ENCODE measurements at places on chromosomes 6 and 20.

DNA sequence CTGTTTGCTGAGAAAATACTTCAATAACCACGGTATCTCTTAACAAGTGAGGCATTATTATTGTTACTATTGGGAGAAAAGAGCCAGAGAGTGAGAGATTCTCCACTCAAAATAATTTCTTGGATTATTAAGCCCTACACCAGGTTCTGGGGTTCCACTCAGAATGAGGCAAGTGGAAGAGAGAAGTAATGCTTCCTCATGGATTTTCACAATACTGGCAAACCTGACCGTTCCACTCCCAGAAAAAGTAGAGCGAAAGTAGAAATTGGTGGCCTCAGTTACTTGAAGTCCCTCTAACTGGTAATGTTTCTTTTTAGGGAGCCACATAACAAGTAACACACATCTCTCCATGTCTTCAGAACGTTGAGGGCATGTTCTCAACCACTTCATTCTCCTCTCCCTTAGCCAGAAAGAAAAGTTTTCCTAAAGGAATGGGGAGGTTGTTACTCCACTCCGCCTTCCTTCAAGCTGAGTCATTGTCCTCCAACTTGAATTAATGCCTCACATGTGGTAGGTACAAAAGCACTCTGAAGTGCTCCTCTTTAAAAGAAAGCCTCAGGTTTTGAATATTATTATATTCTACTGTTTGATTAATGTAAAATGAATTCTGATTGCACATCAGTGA, 1.9 kb downstream of the BAG2 start:
- no peak for DNase-seq

- peak; percentile 70 for DNase-seq
Observed at GRCh38 chr6:149114167-149114566, 203.3 kb upstream of the TAB2 start.

DNA sequence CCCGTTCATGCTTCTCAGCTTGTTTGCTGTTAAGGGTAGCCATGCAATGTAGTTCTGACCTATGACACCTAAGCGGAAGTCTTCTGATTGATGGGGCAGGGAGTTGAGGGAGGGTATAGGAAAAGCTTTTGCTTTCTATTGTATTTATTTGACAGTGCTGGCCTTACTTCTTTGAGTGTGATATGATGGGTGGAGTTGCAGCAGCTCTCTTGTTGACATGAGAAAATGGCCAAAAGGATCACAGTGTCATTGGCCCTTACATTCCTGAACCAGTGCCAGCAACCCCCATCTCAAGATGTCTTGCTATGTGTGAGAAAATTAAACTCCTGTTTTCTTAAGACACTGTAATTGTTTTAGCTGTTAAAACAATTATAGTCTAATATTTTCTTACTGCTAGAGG, 117.5 kb downstream of the SAMD5 start:
- DNase-seq: no peak

DNA sequence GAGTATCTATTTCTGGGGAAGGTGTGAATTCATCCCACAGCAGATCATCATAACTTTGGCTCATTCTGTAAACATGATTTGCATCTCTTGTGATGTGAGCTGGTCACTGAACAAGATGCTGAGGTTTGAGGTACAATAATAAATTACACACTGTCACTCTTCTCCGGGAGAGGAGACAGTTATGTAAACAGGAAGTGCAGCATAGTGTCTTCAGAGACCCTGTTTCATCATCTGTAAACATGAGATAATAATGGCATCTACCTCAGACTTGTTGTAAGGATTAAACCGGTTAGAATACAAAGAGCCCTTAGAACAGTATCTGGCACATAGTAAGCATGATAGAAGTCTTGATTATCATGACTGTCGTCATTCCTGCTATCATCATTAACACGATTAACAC, 125.2 kb downstream of the TBC1D7 start:
- no peak for DNase-seq

GRCh38 chr6:86963352-86963751, 26.0 kb downstream of the HTR1E start:
- no peak for DNase-seq

DNA sequence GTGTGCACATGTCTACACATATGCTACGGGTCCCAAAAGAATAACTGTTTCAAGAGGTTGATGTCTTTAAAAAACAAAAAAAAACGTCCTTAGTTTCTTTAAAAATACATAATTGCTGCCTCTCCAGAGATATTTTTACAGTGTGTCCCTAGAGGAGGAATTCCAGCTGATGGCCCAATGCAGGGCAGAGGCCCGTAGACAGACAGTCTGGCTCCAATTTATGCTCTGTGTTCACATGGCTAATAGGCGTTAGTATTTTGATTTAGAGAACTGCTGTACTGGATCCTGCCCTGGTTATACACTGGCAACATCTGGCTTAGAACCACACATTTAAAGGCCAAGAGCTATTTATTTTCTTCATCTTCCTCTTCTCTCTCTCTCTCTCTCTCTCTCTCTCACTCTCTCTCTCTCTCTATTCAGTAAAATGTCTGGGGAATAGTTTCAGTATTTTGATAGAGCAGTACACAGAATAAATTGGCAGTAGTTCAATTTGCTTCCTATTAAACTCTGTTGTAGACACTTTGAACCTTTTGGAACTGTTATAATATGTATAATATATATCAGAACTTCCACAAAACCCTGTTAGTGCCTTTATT, 260.6 kb downstream of the EYA4 start:
- DNase-seq: no peak

DNA sequence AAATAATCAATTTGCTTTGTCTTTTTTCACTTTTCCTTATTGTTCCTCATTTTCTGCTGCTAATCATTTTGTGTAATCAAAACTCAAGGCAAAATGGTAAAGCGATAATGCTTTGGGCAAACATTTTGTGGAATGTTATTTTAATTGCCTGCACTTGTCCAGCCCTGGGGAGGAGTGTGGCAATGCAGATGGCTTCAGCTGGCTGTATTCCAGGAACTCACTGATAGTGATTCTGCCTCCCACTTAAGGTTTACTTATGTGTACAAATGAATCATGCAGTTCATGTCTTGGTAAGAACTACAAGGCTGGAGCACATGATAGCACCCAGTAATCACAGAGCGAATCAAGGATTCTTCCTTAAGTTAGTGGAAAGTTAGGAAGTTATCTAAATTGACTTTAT, 107.8 kb downstream of the COL19A1 start:
- no peak for DNase-seq

GRCh38 chr6:4259391-4259790, 124.0 kb upstream of the ECI2 start:
- DNase-seq: no peak

DNA sequence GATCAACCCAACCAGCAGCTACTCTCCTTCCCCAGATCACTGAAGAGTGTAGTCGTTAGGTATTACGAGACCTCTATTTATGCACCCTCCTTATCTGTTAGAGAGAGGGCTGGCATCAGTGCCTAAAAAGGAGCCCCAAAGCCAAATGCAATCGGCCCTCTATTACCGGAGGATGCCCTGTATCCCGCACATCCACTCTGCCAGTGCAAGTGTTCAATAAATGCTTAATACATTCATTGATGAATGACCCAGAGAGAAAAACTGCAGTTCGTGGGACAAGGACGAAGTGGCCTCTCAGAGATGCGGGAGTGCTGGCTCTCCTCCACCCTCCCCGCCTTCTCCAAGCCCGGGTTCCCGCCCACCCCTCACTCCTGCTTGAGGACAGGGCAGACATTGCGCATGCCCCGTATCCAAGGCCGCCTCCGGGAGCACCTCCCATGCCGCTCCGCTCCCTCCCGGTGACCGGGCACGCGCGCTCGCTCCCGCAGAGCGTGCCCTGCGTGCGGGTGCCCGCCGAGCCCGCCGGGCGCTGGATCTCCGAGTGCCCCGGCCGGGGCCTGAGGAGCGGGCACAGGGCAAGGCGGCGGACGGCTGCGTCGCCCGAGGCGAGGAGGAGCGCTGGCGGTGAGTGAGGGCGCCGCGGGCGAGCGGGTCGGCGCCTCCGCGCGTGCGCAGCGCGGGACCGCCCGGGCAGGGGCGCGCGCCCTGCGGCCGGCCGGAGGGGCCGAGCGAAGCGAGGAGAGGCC, 27.2 kb upstream of the BTBD3 start:
- DNase-seq: peak; percentile 97

DNA sequence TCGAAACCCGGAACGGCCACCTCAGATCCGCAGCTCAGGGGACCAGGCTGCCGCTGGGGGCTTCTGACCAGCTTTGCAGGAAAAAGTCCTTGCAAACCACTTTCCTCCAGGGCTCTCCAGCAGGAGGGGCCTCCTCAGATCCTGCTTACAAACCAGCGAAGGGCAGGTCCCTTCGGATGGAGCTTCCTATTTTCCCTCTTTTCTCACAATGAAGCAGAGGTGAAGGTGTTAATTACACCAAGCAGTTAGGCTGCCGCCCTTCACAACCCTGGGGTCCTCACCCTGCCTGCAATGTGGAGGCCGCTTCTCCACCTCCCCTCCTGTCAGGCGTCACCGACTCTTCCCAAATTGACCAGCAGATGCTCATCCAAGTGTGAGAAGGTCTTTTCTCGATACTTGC, 5.7 kb downstream of the ARHGAP40 start:
- DNase-seq: no peak

GRCh38 chr6:80321011-80321410, 214.5 kb downstream of the BCKDHB start:
- DNase-seq: no peak

DNA sequence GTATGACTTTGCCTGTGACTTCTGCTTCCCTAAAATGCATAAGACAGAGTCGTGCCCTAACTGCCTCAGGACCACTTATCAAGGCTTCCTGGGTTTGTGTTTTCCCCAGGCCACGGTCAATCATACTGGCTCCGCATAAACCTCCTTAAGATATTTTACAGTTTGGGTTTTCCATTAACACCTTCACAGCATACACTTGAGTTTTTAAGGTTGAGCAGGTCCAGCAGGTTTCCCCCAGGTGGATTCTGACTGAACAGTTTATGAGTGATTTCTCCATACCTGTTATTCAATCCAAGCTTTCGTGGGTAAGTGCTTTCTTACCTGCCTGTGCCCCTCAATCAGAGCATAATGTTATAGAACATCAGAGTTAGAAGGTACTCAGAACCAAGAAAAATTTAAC, 39.3 kb downstream of the NINL start:
- no peak for DNase-seq

- DNase-seq: no peak
Observed at GRCh38 chr6:79869184-79869583, 78.2 kb downstream of the ELOVL4 start.

DNA sequence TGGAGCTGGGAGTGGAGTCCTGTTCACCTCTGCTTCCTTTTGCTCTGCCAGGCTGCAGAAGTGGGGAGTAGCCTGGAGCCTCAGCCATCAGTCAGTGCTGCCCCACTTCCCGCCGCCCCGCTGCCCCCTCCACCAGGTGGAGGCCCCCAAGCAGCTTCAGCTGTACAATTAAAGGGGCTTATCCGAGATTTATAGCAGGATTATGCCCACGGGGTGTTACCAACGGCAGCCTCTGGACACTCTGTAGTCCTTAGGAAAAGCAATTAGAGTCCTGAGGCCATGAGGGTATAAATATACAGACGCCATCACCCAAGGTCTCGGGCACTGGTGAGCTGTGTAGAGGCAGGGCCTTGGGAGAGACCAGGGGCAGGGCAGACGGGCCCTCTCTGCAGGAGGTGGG, 55.4 kb downstream of the GRM4 start:
- DNase-seq: no peak

- DNase-seq: no peak
Observed at GRCh38 chr20:62313460-62314338, 10.9 kb downstream of the ADRM1 start.

GRCh38 chr20:43963872-43964791, 49.5 kb downstream of the TOX2 start:
- no peak for DNase-seq

DNA sequence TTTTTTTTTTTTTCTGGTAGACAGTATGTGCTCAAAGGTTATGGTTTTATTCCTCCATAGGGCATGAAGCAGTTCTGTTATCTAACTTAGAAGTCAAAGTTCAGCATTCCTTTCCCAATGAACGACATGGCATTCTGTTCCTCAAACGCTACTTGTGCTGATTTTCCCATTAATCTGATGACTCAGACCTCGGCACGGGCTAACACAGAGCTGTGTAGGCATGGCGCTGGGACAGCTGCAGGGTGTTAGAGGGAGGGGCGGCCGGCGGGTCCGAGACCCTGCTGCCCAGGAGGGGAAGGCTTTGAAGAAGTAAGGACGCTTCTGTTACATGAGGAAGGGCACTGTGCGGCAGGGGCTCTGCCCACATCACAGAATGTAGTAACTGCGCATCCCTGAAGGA, 93.6 kb upstream of the AGPAT4 start:
- DNase-seq: no peak

DNA sequence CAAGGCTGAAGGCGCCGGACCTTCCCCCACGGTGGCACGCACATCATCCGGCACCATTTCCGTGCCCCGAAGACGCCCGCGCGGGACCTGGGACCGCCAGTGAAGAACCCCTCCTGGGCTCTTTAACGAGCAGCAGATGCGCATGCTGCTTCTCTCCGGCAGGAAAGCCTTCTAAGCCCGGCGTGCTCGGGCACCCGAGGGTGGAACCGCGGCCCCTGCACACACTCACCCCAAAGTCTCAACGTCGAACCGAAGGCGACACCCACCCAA, 240 bp downstream of the FOXQ1 start:
- no peak for DNase-seq

DNA sequence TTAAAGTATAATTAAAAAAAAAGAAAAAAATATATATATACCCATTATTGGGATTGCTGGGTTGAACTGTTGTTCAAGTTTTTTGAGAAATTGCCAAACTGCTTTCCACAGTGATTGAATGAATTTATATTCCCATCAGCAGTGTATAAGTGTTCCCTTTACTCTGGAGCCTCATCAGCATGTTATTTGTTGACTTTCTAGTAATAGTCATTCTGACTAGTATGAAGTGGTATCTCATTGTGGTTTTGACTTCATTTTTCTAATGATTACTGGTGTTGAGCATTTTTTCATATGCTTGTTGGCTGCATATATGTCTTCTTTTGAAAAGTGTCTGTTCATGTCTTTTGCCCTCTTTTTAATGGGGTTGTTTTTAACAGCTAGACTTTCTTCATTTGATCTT, 1260.8 kb upstream of the GJE1 start:
- DNase-seq: no peak

GRCh38 chr20:3158968-3159431, 665 bp downstream of the FASTKD5 start:
- no peak for DNase-seq

- DNase-seq: no peak
Observed at GRCh38 chr20:47561180-47561579, 59.5 kb downstream of the NCOA3 start.

GRCh38 chr6:122839472-122839871, 50.4 kb downstream of the SMPDL3A start:
- DNase-seq: peak; percentile 64
